CD4-positive, alpha-beta T cell (primary cell): ENCODE measurements at places on chromosomes 4 and X.

GRCh38 chr4:78766026-78766425, 10.1 kb upstream of the BMP2K start:
- DNase-seq = no peak

GRCh38 chrX:40145001-40145922, 47.5 kb upstream of the BCOR start:
- no peak for DNase-seq

- DNase-seq = peak; percentile 30
These were observed 720 bp upstream of the STK26 start for GRCh38 chrX:132022198-132022966.

GRCh38 chr4:79996851-79997250, 76.2 kb downstream of the ANTXR2 start:
- DNase-seq = no peak

- DNase-seq = no peak
These were observed 111.1 kb upstream of the TLL1 start for GRCh38 chr4:165761963-165762362.

- DNase-seq = no peak
These were observed 24.1 kb downstream of the FAM47E start for GRCh38 chr4:76275486-76276124.

DNA sequence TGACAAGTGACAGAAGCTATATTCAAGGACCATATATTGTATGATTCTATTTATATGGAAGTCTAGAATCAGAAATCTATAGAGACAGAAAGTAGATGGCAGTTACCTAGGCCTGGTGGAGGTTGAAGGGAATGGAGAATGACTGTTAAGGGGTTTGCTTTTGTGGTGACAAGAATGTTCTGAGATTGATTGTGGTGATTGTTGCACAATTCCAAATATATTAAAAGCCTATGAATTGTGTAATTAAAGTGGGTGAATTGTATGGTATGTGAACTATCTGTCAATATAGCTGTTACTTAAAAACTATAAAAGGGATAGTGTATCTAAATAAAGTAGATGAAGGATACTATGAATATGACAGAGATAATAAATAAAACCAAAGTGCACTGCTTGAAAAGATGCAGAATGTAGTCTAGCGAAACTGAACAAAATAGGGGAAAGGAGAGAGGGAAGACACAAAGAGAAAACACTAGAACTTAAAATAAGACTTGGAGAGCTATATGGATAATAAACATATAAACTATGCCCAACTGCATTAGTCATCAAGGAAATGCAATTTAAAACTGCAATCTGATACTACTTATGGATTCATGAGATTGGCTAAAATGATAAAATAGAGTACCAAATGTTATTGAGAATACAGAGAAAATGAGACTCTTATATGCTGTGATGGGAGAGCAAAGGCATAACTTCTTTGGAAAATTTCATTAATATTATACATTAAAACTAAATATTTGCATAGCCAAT, 82.1 kb upstream of the BANK1 start:
- DNase-seq = no peak

DNA sequence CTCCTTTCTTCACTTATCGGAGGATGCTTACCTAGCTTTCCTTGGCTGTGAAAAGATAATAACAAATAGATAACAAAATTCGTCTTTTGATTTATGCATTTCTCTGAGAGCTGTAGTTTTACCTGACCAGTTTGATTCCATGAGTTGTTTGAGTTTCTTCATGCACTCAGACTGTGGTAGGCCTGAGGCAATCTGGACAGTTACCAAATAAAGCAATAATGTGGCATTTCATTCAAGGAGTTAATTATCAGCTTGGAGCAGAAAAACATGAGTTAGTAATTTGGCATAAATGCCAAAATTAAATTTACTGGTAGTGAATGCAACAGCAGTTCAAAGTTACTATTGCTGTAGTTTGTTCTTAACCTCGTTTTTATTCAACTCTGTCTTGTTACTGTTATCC, 53.5 kb downstream of the FABP2 start:
- DNase-seq = no peak
